ENCODE measurements at places on chromosomes 16 and 17.

DNA sequence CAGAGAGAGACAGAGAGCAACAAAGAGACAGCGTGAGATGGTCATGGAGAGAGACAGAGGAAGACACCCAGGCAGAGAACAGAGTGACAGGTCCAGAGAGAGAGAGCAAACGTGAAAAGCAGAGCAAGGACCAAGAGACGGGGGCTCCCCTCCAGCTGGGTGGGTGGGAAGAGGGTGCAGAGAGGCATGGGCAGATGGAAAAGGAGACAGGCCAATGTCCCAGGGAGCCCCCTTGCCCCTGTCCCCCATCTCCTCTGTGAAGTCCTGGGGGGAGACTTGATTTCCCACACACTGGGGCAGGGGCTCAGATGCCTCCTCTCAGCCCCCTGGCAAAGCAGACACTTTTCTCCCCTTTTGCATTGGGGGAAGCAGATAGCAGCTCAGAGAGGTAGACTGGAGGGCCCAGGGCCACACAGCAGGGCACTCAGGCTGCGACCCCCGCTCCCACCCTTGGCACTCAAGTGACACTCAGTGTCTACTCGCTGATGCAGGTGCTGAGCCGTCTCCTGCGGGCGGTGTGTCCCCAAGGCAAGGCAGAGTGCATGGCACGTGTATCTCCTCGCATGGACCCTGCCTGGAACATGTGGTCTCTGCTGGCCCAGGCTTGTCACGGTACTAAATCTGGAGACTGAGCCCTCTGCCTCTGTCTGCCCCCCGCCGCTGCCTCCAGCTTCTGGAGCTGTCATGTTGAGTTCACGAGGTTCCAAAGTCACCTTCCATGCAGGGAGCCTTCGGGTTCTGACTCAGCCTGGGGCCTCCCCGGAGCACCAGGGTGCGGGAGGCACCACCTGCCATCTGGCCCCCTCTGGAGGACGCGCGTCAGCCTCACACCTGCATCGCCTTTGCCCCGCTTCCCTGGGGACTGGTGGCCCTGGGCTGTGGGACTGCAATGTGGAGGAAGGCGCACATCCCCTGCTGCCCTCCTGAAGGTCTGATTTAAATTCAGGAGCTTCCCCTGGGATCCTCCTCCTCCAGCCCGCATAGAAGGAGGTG, 215.9 kb upstream of the GSE1 start:
- peak; percentile 18 for DNase-seq

GRCh38 chr17:65324611-65325342, 187.6 kb downstream of the RGS9 start:
- DNase-seq = no peak

- no peak for DNase-seq
Measured at GRCh38 chr16:72845322-72846020, 202.5 kb downstream of the ZFHX3 start.

- no peak for DNase-seq
Measured at GRCh38 chr17:72602517-72603419, 481.9 kb downstream of the SOX9 start.

GRCh38 chr16:46970089-46970488, 3.4 kb downstream of the DNAJA2 start:
- no peak for DNase-seq

- DNase-seq = no peak
Measured at GRCh38 chr17:46081018-46081320, 81.9 kb downstream of the STH start.

DNA sequence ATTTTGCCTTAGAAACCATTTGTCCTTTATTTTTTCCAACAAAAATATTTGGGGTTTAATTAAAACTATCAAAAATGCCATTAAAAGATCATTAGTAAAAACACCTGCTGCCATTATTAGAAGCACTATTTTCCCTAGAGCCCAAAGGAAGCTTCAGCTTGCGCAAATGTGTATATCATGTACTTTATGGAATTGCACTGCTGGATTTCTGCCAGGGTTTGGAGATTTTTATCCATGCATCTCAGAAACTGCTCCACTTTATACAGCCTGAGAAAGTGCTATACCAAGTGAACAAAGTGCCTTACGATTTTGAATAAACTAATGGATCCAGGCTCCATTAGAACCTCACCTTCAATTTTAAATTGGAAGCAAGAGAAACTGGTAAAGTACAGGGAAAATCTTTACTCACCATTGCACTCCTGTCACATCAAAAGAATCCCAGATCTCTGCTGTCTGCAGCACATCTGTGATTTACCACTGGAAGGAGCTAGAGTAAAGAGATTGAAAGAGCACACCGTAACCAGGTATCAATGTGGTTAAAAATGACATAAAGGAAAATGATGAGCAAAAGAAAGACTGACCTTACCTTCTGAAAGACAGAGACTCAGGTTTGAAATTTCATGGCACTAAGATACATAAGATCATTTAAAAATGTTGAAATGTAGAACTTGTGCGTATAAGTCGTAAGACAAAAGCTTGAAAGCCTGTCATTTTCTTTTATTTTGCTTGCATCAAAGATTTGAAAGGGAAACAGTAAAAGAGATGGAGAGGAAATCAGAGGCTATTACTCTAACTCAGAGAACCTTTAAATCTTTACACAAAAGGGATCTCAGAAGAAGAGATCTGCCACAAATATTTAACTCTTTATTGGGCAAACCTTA, 678.1 kb upstream of the GOT2 start:
- DNase-seq = no peak

GRCh38 chr17:79176792-79177601, 102.4 kb downstream of the ENGASE start:
- DNase-seq = no peak

- DNase-seq = no peak
Measured at GRCh38 chr16:55297910-55298479, 26.0 kb upstream of the IRX6 start.

- no peak for DNase-seq
Measured at GRCh38 chr17:34755981-34756636, 176.7 kb downstream of the TMEM132E start.

DNA sequence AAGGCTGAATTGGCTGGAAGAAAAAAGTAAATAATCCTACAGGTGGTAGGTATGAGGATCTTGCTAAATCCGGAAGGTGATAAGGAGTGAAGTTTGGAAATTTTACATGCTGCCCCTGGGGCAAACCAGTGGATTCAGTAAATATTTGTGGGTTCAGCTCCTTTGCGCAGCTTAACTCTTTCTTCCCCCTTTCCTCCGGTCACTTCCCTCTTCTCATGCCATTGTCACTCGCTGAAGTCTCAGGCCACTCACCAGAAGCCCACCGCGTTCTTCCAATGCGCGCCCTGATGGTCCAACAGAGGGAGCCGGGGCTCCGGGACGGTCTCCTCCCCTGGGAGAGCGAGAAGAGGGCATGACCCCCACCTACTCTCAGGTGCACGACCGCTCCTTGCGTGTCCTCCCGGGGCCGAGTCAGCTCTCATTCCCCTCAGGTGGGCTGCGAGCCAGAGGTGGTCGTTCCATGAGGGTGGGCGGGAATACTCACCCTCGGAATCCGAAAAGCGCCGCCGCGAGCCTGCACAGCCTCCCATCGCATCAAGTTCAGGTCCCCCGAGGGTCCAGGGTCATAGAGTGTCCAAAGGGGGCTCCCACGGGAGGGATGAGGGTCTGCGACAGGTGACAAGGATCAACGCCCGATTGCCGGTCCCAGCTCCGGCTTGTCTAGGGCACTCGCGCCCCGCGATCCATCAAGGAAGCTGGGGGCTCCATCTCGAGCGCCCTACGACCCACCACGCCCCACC, 474 bp downstream of the CLN3 start:
- no peak for DNase-seq

DNA sequence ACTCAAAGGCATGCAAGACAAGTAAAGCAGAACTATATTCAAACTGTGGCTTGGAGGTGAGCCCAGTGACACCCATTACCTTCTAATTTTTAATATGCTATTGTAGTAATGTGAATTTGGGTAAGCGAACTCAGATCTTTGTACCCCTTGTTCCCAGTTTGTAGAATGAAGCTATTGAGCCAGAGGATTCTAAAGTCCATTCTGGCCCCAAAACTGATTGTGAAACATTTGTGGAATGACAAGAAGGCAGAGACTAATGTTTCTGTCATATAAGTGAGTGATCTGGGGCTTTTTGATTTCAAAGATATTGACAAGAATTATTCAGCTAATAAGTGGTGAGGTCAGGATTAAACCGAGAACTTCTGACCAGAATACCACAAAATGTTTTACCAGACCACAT, 283.8 kb upstream of the CA10 start:
- no peak for DNase-seq

DNA sequence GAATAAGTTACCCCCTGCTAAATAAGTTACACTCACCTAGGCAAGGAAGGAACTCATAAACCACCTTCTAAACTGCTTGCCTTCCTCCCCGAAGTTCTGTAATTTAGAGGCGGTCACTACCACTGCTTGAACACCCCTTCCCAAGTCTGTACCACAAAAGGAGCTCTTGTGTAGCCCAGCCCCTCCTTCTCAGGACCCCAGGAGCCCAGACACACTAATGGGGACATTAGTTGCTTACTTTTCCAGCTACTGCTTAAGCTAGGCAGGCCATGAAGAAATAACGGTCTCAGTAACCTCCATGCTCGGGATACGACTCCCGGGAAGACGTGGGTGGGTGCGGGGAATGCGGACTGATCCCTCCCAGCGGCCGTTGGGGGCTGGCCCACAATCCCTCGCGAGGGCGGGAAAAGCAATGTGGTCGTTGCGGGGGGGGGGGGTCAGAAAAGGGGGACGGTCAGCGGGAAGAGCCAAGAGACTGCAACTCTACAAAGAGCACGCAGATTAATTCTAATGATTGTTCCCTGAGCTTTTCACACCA, at the start of gene TEX14:
Gene TEX14, minus strand, starts transcription at position 345 of the 538 bp plus-strand sequence. CDS start 40,044 bp downstream, outside the sequence.
- peak; percentile 28 for DNase-seq

GRCh38 chr16:1290860-1291575, 18.4 kb upstream of the UBE2I start:
- DNase-seq = no peak

GRCh38 chr16:12674071-12674470, 129.6 kb downstream of the CPPED1 start:
- DNase-seq = no peak

- DNase-seq = no peak
Measured at GRCh38 chr16:14373896-14374295, 256.2 kb downstream of the PARN start.

GRCh38 chr16:11913425-11914079, 2.2 kb downstream of the GSPT1 start:
- DNase-seq = no peak

- no peak for DNase-seq
Measured at GRCh38 chr16:84379008-84379708, 10.8 kb downstream of the ATP2C2 start.

Measured in left hindlimb (tissue), 1 donor.